Fibroblast of upper back skin (primary cell): ENCODE measurements at places on chromosomes 7 and 10.

DNA sequence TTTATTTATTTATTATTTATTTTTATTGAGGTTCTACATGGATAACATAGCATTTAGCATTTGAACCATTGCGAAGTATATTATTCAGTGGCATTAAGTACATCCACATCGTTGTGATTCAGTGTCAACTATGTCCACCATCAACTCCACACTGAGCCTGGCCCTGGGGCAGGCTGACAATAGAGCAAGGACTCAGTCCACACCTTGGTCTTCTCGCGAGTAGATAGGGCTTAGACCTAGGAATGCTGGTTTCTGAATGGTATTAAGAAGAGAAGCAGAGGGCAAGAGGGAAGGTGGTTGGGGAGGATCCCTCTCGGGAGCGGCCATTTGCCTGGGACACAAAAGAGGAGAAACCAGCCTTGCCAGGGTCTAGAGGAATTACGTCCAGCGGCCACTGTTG is 599.2 kb upstream of the MGMT start:
- no peak for DNase-seq

- no peak for DNase-seq
Observed at GRCh38 chr10:128541926-128542475, 415.8 kb upstream of the MKI67 start.

DNA sequence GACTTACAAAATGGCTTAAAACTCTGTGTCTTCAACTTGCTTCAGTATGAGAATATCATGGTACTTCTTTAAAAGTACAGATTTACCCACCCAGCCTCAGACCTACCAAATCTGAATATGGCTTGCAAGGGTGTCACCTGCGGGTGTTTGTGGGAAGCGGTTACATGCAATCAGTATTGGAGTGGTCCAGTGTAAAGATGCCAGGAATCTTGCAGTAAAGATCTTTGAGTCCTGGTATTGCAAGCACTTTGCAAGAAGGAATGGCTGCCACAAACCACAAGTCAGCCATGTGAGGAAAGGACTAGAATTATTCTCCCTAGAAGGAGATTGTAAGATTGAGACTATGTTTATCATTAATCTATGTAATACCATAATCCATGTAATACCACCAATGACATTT is 115.1 kb downstream of the PON1 start:
- DNase-seq, result peak; percentile 54

- DNase-seq, result peak; percentile 6
Observed at GRCh38 chr10:123807444-123808035, 84.1 kb downstream of the CPXM2 start.
